ENCODE measurements at places on chromosomes 12 and 14.

DNA sequence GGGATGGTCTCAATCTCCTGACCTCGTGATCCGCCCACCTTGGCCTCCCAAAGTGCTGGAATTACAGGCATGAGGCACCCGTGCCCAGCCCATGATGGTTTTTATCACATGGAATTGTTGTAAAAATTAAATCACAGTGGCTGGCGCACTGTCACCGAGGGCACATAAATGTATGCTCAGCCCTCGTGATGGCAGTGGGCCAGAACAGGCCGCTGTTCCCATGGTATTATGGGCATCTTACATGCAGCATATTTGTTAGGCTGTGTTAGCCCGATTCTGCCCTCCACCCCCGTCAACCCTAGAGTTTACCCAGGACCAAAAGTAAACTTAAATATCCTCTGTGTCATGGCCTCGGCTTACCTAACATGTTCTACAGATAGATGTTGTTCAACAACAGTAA, 48.6 kb downstream of the GPR68 start:
- no peak for DNase-seq

GRCh38 chr12:30822385-30823155, 67.8 kb upstream of the CAPRIN2 start:
- DNase-seq, result no peak

DNA sequence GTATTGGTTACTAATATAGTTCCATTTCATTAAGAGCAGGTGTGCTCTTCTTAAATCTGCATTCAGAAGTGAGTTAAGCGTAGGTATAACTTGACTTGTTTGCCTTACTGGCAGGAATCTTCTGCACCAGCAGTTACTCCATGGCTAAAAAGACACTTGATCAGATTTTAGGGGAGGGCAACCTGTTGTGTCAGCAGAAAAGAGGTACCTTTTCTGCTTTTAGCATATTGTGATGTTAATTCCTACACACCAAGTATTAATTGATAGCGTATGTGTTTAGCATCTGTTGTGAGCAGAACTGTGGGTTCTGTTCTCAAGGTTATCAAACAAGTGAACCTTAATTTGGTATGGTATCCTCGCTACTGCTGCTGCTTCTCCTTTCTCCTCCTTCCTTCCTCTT, 38.3 kb downstream of the TTLL5 start:
- DNase-seq, result no peak

GRCh38 chr12:24911271-24911791, 37.6 kb downstream of the BCAT1 start:
- no peak for DNase-seq

DNA sequence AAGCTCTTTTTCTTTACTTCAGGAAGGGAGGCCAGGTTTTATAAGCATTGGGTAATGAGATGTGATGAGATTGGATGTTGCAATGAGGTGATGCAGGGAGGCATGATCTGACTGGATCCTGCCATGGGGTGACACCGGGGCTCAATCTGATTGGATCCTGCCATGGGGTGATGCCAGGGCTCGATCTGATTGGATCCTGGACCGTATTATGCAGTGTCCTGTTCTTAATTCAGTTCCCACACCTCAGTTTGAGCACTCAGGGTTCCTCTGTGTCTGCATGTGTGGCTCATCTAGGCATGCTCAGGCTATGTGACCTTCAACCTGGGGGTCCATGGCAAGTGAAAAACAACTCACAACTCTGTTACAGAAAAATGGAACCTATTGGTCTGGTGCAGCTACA, 166.4 kb downstream of the SLC15A4 start:
- DNase-seq, result no peak

GRCh38 chr14:32254952-32255679, 52.0 kb upstream of the RNU6-8 start:
- peak; percentile 5 for DNase-seq

GRCh38 chr14:60721326-60722106, 2.6 kb downstream of the SIX4 start:
- no peak for DNase-seq

- peak; percentile 75 for DNase-seq
These were observed 13.8 kb downstream of the ASCL1 start for GRCh38 chr12:102971227-102971626.

DNA sequence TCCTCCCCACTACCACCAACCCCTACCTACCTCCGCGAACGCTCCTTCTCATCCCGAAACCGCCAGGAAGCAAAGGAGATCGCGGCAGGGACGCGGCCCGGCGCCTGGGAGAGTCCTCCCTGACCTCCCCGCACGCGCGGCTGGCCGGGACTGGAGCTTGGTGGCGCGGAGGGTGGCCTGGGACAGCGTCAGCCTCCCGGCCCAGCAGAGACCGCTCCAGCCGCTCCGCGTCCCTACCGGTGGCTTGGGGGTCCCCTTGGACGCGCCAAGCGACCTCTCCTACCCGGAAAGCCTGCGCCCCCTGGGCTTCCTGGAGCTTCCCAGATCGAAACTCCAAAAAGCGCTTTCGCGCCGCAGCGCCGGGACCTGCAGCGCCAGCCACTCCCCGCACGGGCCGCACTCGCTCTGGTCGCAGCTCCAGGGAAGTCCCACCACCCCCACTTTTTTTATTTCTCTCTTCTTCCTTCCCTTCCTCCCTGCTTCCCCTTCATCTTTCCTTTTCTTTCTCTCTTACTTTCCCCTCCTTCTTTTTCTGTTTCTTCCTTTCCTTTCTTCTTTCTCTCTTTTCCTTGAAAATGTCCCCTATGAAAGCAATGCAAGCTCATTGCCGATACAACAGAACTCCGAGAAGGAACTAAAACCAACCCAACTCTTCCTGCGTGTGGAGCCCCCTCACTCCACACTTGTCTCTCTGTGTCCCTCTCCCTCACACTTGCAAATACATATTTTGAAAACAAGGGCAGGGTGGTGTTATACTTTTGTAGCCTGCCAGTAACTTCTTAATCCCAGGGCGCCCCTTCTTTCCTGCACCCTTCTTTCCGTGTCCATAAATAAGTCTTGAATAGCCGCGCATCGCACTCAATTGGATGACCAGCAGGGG, 3.8 kb downstream of the DIO3 start:
- no peak for DNase-seq

DNA sequence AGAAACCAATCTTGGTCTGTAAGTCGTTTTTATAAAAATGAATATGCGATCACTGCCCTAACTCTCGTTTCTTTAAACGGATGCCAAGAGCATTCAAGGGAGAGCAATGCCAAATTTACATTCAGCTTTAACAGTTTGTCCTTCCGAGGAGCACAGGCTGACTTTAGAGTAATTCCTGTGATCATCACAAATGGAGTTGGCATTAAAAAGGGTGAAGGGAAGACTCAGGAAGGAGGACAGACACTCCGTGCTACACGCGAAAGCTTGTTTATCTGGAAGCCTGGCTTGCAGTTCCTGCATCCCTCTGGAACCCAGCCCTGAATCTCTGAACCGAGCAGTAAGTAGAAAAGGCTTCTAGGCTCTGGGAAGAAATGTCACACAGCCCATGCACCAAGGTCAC, 78.4 kb downstream of the PAPOLA start:
- DNase-seq, result no peak

DNA sequence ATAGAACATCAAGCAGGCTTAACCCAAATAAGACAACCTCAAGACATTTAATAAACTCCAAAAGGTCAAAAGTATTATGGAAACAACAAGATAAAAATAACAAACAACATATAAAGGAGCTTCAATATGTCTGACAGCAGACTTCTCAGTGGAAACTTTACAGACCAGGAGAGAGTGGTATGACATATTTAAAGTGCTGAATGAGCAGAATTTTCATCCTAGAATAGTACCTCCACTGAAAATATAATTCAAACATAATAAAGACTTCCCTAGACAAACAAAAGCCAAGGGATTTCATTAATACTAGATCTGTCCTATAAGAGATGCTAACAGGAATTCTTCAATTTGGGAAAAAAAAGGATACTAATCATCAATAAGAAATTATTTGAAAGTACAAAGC, 1005.0 kb downstream of the TMTC2 start:
- DNase-seq, result no peak

DNA sequence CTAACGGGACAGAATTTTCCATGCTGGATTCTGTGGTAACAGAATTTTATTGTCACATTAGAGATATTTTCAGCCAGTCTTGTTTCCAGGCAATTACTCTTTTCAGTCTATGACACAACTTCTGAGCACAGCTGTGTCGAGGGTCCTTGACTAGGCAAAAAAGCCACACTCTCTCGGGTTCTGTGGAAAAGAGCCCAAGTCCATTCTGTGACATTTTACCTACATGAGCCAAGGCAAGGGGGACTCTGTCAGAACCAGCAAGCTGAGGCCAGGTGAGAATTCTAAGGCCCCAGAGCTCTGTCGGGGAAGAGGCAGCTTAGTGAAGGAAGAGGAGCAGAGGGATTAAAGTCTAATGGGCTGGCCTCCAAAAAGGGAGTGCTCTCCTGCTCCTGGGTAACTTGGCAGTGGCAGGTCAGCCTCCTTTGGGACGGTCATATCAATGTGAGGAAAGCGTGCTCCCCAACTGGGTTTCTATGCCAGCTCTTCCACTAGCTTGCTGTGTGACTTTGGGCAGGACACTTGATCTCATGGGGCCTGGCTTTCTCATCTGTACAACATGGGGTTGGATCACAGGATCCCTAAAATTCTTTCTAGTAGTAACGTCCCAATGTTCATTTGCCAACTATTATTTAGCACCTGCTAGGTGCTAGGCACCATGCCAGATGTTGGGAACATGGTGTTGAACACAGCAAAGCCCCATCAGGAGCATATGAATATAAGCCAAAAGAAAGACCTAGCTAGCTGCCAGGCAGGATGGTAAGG, 16.0 kb upstream of the RIC8B start:
- no peak for DNase-seq

GRCh38 chr12:40336573-40337199, 111.9 kb downstream of the LRRK2 start:
- no peak for DNase-seq

DNA sequence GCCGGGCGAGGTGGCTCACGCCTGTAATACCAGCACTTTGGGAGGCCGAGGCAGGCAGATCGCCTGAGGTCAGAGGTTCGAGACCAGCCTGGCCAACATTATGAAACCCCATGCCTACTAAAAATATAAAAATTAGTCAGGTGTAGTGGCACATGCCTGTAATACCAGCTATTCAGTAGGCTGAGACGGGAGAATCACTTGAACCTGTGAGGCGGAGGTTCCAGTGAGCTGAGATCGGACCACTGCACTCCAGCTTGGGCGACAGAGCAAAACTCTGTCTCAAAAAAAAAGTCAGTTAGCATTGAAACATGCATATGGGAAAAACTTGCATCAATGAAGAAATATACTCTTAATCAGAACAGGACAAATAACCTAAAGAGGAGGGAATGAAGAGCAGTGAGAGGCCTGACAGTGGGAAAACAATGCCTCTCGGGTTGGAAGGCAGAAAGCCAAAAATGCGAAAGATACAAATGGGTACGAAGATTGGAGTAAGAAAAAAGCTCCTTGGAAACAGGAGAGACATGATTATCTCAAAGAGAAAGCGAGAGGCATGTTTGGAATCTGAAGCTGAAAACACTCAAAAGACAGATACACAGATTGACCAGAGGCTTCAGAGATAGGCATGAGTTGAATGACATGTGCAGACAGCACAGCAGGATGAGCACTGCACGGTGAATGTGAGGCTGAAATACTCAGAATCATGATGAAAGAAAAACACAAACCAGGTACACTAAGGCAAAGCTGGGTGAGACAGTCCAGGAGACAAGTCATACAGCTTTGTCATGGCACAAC, 30.6 kb downstream of the RESF1 start:
- DNase-seq, result no peak

DNA sequence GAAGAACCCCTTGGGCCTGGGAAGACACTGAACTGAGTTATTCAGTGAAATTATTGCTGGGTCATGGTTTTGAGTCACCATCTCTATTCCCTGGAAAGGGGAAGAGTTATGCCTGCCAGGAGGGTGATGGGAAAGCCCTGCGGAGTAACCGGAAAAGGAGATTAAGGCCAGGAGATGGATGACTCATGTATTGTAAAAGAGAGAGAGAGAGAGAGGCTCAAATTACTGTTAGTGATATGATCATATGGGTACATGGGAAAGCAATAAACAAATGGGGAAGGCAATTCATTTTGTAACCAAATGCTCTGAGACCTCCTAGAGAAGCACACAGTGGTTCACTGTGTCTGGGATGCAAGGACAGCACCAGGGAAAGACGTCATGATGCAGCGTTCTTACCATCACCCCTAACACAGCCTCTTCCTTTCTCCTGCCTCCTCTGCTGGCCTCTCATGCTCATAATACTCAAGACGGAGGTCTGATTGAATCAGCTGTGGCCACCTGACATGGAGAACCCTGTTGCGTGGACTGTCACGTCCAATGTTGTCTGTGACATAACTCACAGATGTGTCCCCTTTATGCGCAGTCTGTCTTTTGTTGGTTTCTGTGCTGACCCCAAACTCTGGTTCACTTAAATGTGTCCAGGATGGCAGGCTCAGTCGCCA, 243.7 kb downstream of the TMEM132D start:
- DNase-seq, result no peak

DNA sequence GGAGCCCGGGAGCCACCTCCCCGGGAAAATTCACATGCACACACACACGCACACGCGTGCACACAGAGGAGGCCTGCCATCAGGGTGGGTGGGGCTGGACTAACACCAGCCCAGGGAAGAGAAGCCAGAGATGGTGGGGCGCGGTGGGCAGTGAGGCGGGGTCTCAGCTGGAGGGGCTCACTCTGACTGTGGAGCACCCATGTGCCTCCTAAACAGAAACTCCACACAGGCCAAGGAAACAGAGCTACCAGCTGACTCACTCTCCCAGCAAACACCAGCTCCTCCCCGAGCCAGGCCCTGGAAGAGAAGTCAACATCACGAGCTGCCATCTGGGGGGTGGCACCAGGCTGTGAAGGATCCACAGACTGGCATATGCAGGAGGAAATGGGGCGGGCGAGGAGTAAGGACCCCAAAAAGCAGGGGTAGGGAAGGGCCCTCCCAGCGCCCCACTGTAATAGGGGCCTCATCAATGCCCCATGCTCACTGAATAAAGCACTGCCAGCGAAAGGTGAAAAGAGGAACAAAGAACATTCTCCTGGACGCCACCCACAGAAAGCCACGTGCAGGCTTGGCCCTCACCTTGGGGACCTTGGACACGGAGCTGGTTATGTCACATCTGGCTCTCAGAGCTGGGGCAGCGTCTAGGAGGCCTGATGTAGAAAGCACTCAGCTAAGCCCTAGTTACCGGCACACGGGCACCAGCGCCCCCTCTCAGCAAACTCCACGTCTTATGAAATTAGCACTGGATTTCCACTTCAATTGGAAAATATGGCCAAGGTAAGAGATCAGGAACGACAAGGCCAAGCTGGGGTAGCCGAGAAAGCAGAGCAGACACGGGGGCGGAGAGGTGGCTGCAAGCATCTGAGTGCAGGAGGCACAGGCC, 8.4 kb upstream of the INF2 start:
- no peak for DNase-seq

DNA sequence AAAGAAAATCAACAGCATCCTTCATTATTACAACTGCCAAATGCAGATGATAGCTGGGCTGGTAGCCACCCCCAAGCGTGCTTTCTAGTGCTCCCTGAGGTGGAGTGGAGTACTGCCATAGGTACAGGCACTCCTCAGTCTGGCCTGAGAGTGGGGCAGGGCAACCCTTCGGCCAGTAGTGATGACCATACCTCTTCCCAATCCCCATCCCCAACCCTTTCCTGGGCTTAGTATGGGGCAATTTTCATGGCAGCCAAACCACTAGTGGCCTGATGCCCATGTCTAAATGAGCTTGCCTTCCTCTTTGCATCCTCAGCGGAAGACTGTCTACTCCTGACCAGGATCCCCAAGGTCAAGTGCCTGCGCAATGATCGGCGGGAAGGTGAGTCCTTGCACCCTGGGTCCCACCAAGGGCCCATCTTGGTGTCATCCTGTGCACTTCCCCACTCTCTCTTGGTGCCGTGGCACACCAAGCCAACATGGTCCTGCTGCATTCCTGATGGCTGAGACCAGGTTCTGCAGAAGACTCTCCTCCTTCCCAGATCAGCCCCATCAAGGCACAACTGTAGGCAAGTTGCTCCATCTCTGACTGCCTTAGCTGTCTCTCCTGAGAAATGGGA, 65.8 kb downstream of the GALNT16 start:
- no peak for DNase-seq

Measured in NCI-H748 treated with DMSO at 0.1 percent for 48 hours (cell line).